ENCODE measurements at places on chromosomes 6 and 20.

- no peak for DNase-seq
These were observed 126.7 kb downstream of the UNC5CL start for GRCh38 chr6:40912158-40912946.

DNA sequence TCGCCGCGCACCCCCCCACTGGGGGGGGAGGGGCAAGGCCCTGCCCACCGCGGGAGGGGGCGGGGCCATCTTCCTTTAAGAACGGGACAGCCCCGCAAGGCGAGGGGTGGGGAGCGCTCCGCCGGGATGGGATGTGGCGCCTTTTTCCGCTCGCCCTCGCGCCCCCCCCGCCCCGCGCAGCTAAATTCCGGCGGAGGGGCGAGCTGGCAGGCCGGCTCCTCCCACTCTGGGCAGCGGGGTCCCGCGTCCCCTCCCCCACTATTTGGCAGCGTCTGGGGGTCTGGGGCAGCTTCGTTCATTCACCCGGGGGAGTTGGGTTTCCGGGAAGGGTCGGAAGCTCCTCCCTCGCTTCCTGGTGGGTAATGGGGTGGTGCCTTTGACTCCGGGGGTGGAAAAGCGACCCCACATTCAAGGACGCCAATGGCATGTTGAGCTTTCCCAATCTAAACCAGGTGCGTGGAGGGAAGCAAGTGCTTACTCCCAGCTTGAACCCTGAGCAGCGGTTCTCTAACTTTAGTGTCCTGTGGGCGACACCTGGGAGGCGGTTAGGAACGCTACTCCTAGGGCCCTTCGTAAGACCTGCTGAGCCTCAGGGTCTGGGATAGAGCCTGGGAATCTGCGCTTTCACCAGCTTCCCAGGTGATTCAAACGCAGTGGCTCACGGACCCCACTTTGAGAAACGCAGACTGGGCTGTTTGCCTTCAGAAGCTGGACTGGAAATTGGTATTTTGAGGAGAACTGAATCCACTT lies 927 bp downstream of the ASXL1 start:
- DNase-seq, result peak; percentile 51

GRCh38 chr6:169271877-169272216 lies 18.2 kb upstream of the THBS2 start:
- DNase-seq, result no peak

DNA sequence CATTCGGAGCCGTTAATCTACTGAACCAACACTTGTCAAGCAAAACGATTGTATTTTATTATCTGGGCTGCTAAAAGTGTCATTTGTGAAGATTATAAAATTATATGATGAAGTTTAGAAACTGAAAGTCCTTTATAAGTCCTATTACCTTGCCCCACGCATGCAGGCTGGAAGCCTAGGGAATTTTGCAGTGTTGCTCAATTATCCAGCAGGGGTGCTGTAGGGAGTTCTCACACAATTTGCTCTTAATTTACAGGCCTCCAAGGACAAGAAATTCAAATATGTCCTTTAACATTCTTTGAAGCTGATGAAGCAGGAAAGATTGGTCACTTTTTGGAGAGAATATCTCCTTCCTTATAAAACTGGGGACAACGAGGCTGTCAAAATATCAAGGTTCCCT lies 368.9 kb downstream of the LMBRD1 start:
- no peak for DNase-seq
